ENCODE measurements at places on chromosomes 11 and 22.

- DNase-seq, result no peak
Observed at GRCh38 chr11:128397362-128397761, 190.0 kb downstream of the ETS1 start.

GRCh38 chr22:27719535-27720227 lies 81.9 kb downstream of the MN1 start:
- DNase-seq, result no peak

- DNase-seq, result no peak
Observed at GRCh38 chr22:39664485-39665200, 94.1 kb downstream of the CACNA1I start.

DNA sequence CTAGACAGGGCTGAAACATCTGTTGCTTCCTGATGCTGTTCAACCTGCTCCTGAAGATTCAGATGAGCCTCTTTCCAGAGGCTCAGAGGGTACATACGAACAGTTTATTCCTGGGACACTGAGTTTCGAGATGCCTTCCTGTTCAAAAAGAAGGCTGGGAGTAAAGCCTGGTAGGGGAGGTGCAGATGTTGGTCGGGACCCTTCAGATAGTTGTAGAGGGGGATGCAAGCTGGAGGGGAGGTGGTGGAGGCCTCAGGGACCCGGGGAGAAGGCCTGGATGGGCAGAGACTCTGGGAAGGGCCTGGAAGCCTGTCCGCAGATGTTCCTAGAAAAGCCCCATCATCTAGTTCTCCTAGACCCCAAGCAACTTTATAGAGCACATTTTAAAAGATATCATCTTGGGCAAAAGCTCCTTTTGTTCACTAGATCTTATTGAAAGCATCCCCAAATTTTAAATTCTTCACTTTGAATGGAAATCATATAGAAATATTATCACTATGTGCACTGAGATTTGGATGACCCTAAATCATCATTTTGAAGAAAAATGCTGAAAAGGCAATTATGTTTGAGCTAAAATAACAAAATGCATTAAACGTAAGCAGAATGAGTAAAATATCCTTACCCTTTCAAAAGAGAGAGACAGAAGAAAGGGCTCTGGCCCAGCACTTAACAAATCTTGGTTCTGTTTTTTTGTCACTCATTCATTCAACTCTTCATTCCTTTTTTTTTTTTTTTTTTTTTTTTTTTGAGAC lies 41.2 kb downstream of the RTL6 start:
- DNase-seq, result no peak

DNA sequence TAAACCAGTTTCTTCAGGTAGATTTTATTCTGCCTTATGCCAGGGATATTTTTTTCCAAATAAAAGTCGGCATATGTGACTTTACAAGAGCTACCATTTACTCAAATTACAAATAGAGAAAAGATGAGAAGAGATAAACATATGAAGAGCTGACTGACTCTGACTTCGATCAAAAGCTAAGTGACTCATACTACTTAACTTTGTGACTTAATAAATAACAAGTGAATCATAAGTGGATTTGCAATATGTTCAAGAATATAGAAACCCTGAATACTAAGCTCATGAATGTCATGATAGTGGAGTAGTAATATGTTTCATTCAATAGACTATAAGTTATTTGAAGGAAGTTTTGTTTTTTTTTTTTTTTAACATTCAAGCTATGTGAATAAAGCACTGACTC lies 130.5 kb upstream of the ANO3 start:
- DNase-seq, result peak; percentile 4

DNA sequence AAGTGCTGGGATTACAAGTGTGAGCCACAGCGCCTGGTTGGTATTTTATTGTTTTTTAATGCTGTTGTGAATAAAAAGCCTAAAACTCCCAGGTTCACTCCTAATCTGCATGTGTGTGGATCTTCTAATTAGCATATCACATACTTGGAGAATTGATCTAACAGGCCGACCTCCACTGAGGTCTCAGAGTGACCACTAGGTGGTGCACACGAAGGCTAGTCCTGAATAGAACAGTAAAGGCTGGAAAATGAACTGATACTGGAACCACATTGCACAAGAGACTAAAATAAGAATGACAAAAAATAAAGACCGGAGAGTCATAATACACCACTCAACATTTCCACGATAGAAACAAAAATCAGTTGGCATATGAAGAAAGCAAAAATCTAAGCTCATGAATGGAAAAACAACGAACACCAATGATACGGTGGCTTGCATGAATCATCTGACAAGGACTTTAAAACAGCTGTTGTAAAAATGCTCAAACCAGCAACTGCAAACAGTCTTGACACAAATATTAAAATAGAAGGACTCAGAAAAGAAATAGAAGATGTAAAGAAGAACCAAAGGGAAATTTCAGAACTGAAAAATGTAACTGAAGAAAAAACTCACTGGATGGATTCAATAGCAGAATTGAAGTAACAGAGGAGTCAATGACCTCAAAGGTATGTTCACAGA lies 19.2 kb downstream of the PIM3 start:
- DNase-seq, result no peak

DNA sequence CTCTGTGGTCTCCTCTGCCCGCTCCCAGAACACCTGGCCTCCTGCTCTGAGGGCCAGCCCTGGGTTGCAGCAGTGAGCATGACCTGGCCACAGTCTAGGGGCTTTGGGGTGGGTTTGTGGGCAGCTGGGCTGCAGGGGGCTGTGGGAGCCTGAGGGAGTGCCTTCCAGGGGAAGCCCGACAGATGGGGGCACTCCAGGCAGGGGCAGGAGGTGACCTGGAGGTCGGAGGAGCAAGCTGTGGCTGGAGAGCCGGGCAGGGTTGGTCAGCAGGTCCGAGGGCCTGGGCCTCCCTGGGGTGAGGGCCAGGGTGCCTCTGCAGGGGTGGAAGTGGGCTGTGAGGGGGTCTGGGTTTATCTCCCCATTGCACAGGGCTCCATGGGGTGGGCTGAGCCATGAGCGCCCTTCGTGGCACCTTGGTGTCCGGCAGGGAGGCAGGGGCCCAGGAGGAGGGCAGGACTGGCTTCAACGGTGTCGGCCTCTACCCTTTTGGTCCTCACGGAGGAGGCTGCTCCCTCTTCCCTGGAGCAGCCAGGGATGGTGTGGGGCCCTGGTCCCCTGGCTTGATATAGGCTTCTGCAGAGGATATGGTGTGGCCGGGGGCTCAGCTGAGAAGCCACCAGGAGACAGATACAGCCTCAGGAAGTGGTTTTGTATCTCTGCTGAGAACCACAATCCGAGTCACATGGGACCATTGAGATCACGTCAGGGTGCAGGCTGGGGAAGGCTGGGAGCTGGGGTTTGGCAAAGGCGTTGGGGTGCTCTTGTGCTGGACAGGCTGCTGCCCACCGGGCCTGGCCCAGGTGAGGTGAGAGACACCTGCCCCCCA lies 22.3 kb downstream of the KCNQ1 start:
- no peak for DNase-seq

- DNase-seq, result no peak
Observed at GRCh38 chr11:80163011-80163410, 722.2 kb upstream of the TENM4 start.

DNA sequence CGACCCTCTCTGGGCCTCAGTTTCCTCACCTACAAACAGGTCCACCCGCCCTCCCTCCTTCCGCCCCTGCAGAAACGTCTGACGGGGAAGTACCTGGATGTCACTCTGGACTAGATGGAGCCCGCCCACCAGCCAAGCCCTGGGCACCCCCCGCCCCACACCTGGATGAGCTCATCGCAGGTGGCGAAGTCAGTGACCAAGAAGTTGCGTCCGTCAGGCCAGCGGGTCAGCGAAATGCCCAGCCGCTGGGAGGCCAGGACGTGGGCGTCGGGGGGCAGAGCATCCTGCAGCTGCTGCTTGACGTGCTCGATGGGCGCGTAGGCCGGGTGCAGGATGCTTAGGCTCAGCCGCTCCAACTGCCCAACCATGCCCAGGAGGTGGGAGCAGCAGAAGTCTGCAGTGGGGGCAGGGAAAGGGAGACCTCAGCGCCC lies 897 bp downstream of the PNPLA5 start:
- no peak for DNase-seq

DNA sequence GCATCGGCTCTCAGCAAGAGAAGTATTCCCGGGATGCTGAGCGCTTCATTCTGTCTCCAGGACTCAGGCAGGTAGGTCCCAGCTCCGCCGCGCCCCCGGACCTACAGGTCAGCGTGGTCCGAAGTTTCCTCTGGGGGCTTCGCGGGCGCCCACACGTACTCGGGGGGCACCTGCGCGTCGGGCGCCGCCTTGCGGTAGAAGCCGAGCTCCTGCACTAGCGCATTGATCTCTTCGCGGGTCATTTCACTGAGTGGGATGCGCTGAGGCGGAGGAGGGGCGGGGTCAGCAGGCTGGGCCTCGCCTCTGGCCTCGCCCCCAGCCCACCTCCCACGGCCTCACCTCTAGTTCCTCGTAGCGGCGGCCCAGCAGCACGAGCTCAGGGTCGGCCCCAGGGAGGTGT lies 2.5 kb downstream of the SELENOM start:
- no peak for DNase-seq

DNA sequence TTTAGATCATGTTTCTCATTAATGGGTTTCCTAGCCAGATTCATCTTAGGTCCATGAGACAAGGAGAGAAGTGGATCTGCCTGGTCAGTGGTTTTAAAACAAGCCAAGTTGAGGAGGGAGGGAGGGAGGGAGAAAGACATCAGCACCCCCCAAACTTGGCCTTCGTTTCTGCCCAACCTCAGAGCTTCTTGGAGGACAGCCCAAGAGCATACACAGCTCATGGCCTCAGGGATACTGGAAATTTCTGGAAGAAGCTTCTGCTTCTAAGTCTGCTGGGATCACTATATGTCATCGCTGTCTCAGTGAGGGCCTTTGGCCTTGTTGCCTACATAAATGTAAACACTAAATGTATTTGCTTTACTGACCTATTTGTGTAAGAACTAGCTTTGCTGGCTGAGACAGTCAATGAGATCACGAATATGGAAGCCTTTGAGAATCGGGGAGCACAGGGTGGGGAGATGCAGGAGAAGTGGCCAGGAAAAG lies 375.1 kb downstream of the BUD13 start:
- no peak for DNase-seq

DNA sequence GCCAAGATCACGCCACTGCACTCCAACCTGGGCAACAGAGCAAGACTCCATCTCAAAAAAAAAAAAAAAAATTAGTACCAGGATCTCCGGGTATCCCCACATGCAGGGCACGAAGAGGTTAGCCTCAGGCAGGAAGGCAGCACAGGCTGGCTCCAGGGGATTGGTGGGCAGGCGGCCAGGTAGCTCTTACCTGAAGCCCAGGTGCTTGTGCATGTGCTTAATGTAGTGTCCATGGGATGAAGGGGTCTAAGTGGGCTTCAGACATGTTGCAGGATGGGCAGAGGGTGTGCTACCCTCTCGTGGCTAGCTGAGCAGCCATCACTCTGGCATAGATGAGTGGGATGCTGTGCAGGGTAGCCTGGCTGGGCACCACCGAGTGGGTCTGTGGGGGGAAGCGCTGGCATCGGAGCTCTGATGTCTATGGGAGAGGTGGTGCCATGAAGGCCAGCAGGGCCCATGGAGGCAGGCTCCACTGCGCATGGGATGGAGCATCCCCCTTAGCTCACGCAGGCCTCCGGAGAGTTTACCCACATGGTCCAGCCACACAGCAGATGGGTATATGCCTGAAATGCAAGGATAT lies 11.0 kb downstream of the RFPL1 start:
- no peak for DNase-seq

GRCh38 chr11:121503051-121503450 lies 50.3 kb upstream of the SORL1-AS1 start:
- no peak for DNase-seq

- no peak for DNase-seq
Observed at GRCh38 chr11:120682866-120683265, 171.3 kb downstream of the GRIK4 start.

DNA sequence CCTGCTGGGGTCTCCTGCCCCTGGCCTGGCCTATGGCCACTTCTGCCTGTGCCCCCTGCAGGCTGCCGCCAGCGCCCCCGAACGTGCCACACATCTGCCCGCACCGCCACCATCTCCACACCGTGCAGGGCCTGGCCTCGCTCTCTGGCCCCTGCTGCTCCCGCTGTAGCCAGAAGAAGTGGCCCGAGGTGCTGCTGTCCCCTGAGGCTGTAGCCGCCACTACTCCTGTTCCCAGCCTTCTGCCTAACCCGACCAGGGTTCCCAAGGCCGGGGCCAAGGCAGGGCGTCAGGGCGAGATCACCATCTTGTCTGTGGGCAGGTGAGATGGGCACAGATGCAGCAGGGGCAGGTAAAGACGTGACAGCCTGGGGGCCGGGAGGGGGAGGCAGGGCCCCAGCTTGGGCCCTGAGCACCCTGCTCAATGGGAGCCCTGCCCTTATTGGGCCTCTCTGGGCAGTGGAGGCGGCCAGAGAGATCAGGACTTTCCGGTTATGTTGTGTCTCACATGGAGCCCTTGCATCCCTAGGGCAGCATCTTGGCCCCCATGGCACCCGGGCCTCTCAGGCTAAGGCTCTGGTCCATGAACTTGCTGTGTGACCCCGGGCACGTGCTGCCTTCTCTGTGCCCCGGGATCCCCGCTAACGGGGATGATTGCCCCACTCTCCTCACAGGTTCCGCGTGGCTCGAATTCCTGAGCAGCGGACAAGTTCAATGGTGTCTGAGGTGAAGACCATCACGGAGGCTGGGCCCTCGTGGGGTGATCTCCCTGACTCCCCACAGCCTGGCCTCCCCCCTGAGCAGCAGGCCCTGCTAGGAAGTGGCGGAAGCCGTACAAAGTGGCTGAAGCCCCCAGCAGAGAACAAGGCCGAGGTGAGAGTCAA lies 18.5 kb downstream of the RELT start:
- no peak for DNase-seq

- DNase-seq, result no peak
Observed at GRCh38 chr11:68965901-68966853, 14.6 kb downstream of the MRGPRD start.

- no peak for DNase-seq
Observed at GRCh38 chr22:30675436-30675835, 7.8 kb upstream of the DUSP18 start.

- DNase-seq, result no peak
Observed at GRCh38 chr11:29449281-29450074, 567.4 kb downstream of the KCNA4 start.

DNA sequence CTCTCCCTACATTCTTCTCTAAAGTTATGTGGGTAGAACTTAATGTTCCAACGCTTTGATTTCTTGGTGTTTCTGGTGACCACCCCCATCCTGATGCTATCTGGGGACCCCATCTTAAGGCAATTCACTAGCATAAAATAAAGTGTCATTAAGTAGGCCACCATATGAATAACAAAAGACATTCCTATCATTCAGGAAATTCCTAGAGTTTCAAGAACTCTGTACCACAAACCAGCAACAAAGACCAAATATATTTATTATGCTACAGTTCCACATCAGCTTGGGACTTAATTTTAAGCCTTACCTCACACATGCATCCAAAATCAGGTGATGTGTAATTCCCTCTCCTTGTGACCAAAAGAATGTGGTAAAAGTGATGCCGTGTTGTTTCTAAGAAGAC lies 254.6 kb upstream of the LRRC4C start:
- DNase-seq, result no peak
